ENCODE measurements at places on chromosomes 2 and 18.
A peak's percentile ranks its signal among the peaks of the same experiment; 100 is the strongest.

DNA sequence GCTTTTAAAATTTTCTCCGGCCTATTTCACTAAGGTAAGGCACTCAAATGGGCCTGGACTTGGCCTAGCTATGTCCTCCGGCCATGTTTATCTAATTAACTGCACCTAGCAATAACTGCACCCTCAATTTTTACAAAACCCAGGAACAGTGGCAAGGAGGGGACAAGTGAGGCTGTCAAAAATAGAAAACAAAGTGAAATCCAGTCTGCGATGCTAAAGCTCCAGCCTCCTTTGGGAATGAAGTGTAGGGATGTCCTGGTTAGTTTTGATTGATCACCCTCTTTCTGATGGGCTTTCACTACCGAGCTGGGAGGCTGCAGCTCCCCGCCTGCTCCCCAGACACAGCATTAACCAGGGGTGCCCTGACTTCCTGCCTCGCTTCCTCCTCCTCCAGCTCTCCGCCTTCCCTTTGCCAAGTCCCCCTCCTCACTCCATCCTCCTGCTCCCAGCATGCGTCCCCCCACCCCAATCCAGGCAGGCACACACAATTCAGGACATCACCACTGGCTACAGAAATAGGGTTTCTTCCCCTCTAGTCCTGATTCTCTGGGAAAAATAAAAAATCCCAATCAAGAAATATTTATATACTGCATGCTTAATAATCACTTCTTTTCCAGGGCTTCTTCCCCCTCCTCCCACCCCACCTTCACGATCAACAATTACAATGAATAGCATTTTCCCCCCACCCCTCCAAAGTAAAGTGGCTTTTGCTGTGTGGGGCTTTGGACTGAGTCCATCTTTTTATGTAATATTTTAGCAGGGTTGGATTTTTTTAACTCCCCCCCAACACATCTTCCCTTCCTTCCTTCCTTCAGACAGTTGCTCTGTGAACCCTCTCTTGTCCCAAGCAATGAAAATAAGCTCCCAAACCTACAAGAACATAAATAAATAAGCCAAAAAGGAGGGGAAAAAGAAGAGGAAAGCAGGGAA lies 3.3 kb upstream of the POU3F3 start:
- no peak for DNase-seq

DNA sequence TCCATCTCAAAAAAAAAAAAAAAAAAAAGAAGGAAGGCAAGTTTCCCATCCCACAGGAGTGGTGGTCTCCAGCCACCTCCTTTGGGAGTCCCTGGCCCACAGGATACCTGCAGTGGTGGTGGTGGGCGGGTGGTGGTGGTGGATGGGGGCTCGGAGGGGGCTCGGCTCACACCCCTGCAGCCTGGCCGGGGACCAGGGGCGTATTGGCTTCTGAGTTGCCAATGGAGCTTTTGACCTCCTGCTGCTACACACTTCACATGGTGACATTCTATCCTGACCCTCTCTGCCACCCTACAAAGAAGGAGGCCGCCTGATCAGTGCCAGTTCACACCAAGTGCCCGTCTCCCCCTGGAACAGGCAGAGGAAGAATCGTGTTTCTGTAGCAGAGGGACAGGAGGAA lies 119.6 kb downstream of the NFATC1 start:
- DNase-seq: no peak

GRCh38 chr2:173040729-173041128 lies 34.9 kb upstream of the MAP3K20 start:
- no peak for DNase-seq

GRCh38 chr2:197280015-197280702 lies 30.4 kb downstream of the ANKRD44 start:
- DNase-seq: no peak

GRCh38 chr2:8498994-8499393 lies 182.9 kb upstream of the ID2 start:
- DNase-seq: no peak

DNA sequence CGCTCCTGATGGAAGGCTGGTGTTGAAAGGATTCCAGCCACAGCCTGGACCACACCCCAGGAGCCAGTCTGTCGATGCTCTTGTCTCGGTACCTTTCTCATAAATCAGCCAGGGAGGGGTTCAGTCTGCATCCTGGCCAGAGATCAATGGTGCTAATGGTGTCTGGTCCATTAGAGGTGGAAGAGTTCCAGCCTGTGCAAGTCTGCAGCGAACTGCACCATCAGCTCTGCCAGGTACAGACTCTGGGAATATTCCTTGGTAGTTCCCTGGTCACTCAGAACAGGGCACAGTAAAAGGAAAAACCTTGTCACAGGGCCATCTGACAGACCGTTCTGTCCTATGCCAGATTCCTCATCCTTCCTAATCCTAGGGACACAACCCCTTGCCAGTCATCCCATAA lies 164.3 kb downstream of the MTCL1 start:
- DNase-seq: no peak

DNA sequence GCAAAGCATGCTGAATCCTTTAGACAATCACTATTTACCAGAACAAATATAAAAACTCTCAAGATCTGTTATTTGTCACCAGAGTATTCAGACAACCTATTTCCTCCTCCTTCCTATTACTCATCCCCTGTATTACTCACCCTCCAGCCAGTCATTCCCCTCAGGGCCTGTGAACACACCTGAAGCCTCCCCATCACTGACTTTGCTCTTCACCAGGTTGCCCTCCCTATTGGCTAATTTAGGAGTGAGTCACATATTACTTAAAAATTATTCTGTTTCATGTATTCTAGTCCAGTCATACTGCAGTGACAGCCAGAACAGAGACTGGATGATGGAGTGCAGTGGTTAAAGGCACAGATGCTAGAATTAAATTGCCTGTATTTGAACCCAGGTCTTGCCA lies 3.7 kb upstream of the ATG16L1 start:
- no peak for DNase-seq

DNA sequence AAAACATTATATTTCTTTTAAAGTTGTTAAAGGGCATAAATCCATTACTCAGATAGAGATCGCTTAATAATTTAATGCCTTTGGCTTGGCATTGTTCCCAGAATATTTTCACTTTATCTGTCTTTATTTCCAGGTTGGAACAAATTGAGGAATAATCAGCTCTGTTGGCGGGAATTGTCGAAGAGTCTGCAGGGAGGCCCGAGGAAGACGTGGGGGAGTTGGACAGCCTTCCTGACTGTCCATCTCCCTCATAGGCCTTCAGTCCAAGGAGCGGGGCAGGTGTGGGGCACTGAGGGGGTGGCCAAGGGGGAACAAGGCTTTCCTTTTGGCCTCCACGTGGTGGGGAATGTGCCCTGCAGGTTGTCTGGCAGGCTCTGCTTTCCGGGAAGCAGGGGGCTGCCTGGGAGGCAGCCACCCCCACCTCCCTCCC lies 179.6 kb downstream of the ZBTB7C start:
- DNase-seq: no peak

- DNase-seq: peak; percentile 87
Measured at GRCh38 chr2:212539072-212539880, 674 bp upstream of the ERBB4 start.

DNA sequence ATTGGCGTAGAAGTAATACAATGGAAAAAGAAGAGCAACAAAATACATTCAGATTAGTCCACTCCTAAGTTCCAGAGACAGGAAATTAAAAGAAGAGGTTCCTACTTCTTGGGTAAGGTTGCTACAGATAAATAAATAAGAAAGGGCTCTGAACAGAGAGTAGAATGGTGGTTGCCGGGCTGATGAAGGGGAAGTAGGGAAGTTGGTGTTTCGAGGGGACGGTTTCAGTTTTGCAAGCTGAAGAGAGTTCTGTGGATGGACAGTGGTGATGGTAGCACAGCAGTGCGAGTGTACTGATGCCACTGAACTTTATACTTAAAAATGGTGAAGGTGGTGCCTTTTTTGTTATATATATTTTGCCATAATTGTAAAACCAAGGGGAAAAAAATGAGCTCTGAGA lies 48.2 kb downstream of the CABYR start:
- no peak for DNase-seq

- DNase-seq: peak; percentile 73
Measured at GRCh38 chr2:437756-438393, 150.0 kb upstream of the ALKAL2 start.

- no peak for DNase-seq
Measured at GRCh38 chr2:140401056-140401455, 1620.9 kb upstream of the NXPH2 start.

- no peak for DNase-seq
Measured at GRCh38 chr2:239120664-239121063, 272.8 kb downstream of the TWIST2 start.

- DNase-seq: peak; percentile 78
Measured at GRCh38 chr2:85132834-85133637, at the start of gene TCF7L1. TCF7L1 (plus strand) TSS chr2:85133392; CDS start chr2:85133685, 293 bp downstream.

GRCh38 chr2:16736633-16737032 lies 71.0 kb upstream of the CYRIA start:
- DNase-seq: no peak
